ENCODE measurements at places on chromosomes 7 and 10.

GRCh38 chr10:86311906-86312305, 54.7 kb downstream of the GRID1 start:
- no peak for DNase-seq

- no peak for DNase-seq
Observed at GRCh38 chr10:124002391-124003069, 90.9 kb downstream of the CHST15 start.

GRCh38 chr7:78311181-78311580, 512.6 kb downstream of the PHTF2 start:
- no peak for DNase-seq

GRCh38 chr10:7657552-7657951, 9.2 kb downstream of the ITIH5 start:
- no peak for DNase-seq

DNA sequence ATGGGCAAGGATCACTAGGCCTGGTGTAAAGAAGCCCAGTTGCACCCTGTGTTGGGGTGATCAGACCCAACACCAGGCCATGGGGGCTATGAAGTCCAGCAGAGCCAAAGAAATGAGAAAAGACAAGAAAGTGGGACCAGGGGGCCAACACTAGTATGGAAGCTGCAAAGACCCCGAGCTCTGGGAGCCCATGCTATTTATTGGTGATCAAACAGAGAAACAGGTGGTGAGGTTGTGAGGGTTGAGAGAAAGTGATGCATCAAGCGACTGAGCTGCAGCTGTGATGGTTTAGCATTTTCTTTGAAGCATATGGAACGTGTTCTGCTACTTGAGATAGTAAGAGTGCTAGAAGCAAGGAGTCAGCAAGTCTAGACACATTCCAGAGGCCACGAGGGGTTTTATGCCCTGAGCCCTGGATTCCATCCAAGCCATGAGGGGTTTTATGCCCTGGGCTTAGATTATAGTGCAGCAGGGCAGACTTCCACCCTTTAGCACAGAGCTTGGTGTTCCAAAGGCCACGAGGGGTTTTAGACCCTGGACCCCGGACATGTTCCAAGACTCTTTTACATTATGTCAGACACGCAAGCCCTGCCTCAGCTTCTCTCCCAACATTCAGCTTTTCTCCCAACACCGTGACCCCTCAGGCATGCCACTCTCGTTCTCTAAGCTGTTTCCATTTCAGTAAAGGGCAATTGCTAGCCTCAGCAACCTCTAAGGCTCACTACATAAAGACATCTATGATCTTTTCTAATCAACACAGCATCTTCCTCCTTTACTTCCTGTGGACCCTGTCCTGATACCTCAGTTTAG, 43.1 kb upstream of the GPAM start:
- DNase-seq: no peak

DNA sequence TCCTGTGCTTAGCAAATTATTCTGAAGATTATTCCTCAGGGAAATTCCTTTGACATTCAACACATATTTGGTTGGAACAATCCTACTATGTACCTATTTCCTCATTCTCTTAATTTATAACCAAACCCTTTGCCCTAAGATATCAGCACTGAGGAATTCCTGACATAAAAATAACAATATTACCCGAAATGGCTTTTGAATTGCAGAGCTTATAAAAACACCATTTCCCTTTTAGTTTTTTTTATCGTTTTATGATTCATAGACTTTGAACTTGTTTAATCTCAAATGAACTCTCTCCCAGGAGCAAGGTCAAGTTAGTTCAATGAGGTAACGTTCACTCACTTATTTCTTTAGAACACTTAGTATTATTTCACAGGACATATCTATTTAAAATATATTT, 7.7 kb upstream of the ABCB1 start:
- DNase-seq: no peak

DNA sequence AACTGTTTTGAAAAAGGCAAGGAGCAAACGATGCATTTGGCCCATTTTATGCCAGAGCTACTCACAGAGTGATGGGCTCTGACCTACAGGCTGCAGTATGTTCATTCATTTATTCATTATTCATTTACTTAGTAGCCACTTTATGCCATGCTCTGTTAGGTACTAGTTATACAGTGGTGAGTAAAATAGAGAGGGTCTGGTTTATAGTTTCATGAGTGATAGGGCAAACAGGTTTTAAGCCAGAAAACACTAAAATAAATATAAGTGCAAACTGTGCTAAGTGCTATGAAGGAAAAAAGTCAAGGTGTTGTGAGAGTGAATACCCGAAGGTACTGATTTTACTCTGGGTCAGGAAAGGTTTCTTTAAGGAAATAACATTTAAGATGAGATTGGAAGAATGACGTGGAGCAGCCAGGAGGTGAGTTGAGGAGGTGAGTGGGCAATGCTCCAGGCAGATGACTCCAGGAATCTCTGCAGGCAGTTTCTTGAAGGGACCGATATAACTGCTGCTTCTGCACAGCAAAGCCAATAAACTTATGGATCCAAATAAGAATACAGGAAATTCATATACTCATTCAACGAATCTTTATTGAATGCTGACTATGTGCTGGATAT, 56.9 kb upstream of the FAM133B start:
- DNase-seq: no peak

GRCh38 chr7:3917436-3917835, 616.4 kb downstream of the SDK1 start:
- DNase-seq: no peak

DNA sequence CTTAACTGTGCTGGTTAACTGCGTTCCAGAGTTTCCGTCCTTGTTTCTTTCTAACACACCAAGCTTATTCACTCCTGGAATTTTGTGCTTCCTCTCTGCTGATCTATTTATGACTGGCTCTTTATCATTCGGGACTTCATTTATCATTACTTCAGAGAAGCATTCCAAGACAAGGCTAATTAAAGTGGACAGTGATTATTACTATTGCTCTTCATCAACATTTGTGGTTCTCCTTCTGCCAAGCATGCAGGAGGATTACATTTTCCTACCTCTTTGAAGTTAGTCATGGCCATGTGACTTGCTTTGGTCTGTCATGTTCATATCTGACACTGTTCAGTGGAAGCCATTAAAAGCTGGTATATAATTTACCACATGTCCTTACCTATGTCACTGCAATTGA, 172.4 kb upstream of the AGR3 start:
- no peak for DNase-seq

DNA sequence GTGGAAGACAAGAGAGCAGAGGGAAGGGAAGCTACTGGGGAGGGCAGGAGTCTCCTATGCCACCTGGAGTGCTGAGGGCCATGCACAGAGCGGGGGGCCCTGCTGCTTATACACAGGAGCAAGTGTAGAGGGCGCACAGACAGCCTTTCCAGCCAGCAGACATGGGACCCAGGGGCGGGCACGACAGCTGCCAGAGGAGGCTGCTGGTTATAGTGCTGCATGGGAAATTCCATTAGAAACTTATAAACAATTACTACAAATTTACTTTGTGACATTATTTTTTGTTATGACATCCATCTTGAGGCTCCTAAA, 90.5 kb downstream of the WDFY4 start:
- DNase-seq: no peak

- DNase-seq: no peak
Observed at GRCh38 chr10:109480836-109481235, 442.5 kb downstream of the XPNPEP1 start.

DNA sequence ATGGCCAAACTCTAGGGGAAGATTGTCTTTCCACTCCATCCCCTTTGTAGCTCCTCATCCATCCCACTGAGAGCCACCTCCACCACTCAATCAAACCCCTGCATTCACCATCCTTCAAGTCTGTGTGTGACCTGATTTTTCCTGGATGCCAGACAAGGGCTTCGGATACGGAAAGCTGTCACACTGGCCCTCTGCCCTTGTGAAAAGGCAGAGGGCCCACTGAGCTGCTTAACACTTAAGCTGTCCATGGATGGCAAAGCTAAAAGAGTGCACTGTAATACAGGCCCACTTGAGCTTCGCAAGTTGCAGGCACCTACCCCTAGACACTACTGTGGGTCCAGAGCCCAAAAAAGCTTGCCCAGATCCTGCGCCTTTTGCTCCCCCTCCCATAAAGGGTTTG, 237.2 kb downstream of the MAGI2 start:
- no peak for DNase-seq

- no peak for DNase-seq
Observed at GRCh38 chr10:14377591-14378175, 47.0 kb upstream of the FRMD4A start.

DNA sequence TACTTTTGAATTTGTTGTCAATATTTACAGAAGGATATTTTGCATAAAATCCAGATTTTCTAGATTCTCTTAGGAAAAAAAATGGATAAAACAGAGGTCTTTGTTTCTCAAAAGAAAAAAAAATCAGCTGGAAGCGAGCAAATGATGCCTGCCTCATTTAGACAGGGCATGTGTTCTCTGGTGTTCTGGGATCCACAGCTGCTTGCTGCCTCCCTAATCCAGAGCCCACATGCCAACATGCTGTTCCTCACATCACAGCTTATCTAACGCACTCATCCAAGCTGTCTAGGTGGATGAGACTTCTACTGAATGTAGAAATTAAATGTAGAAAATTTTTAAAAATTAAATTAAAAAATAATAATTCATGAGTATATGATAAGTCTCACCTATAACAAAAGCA, 630.1 kb downstream of the SORCS1 start:
- DNase-seq: no peak

DNA sequence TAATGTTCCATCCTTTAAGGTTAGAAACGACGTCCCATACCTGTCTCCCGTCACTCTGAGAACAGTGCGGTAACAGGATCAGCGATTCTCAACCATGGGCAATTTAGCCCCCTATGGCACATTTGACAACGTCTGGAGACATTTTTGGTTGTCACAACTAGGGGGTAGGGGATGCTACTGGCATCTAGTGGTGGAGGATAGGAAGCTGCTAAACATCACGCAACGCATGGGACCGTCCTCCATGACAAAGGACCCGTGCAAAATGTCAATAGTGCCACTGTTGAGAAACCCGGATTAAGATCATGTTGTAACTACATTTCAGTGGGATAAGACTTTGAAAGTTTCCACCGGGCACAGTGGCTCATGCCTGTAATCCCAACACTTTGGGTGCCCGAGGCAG, 5.0 kb upstream of the PAXIP1 start:
- no peak for DNase-seq

Measured in stimulated activated CD4-positive, alpha-beta T cell treated with anti-CD3 and anti-CD28 coated beads, Interleukin-15, amount 100 ng/mL, for 1 hour (primary cell).